ENCODE measurements at places on chromosomes 4 and X.

DNA sequence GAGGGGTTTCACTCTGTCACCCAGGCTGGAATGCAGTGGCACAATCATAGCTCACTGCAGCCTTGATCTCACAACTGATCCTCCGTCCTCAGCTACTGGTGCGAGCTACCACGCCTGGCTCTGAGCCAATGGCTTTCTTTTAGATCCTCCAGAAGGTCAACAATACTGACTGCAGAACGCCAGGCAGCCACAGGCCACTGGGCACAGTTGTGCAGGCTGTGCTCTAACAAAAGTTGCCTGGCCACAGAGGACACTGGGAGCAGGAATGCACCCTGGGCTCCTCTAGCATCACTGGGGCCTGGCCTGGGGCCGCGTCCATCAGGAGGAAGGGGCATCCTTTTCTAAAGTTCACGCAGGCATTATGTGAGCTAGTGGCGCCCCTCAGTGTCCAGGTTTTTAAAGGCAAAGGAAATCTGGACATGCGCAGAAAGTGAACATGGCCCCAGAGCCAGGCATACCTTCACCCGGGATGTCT, 14.9 kb upstream of the PORCN start:
- H3K4me3 ChIP-seq = no peak overlapping the region
- H3K27me3 ChIP-seq = no peaks in the 10 kb centered on the region
- no peaks in the 10 kb centered on the region for H3K36me3 ChIP-seq
- DNase-seq = peak; percentile 41
- no peaks in the 10 kb centered on the region for H3K4me1 ChIP-seq

DNA sequence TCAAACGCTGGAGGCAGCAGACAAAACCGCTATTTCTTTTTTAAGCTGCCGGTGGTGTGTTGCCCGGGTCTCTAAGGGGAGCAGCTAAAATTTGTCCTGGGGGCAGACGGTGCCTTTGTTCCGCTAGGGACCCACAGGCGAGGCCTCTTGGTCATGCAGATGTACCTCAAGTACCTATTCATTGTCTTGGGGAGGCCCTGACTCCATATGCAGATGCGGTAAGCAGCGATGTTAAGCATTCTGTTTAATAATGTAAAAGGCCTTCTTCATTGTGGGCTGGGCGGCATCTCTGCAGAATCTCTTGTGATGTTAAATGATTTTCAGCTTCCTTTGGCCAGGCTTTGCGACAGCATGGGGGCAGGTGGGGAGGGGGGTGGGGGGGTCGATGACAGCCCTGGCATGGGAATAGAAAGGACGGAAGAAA, 98.9 kb upstream of the PJA1 start:
- H3K36me3 ChIP-seq = no peaks in the 10 kb centered on the region
- H3K27ac ChIP-seq = no peak overlapping the region
- no peaks in the 10 kb centered on the region for H3K4me1 ChIP-seq
- H3K4me3 ChIP-seq = no peak overlapping the region

DNA sequence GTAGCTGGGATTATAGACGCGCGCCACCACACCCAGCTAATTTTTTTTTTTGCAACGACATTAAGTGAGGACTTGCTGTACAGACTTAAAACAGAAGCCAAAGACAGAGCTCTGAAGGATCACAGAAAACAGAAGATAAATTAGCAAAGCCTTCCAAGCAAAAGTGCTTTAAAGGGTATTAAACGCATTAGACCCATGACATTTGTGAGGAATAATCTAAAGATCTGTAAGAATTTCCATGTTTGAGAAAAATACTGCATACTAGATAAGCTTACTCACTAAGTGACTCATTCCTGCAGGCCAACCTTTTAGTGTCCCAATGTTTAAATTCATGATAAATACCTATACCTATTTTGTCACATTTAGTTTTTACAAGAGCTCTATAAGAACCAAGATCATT, 27.4 kb downstream of the SMARCA1 start:
- no peaks in the 10 kb centered on the region for H3K4me1 ChIP-seq
- no peak overlapping the region for H3K4me3 ChIP-seq
- H3K27ac ChIP-seq = no peak overlapping the region
- no peaks in the 10 kb centered on the region for H3K36me3 ChIP-seq
- no peaks in the 10 kb centered on the region for H3K27me3 ChIP-seq

- H3K36me3 ChIP-seq = no peaks in the 10 kb centered on the region
- no peak for DNase-seq
- H3K27me3 ChIP-seq = peaks cover 65% of the 10 kb centered on the region
- H3K27ac ChIP-seq = no peak overlapping the region
- no peak overlapping the region for H3K4me3 ChIP-seq
These were observed 15.9 kb upstream of the CCNQ start for GRCh38 chrX:153614818-153615217.

DNA sequence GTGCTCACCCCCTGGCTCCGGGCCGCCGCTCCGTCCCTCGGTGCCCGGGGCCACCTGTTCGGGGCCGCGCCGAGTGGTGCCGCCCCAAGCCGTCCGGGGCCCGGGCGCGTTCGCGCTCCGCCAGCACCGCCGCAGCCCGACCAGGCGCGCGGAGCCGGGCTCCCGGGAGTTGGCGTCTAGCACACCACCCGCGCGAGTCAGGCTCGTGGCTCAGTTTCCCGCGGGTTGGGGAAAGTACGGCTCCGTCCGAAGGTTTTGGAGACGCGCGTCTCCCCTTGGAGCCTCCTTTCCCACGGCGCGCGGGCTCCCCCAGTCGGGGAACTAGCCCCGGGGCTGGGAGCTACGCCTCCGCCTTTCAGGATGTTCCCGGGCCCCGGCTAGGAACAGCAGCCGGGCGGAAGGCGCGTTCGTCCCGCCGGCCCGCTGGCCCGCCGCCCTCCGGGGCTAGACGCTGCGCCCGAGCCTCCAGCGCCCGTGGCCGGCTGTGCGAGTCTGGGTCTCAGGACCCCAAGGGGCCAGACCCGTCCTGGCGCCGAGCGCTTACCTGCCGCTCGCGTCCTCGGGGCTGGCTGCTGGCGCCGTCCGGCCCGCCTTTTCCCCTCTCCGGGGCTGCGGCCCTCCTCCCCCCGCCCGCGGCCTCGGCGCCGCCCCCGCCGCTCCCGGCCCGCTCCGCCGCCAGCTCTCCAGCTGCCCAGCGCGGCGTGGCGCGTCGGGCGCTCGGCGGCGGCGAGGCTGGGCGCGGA, at the start of gene ADGRG2:
Gene ADGRG2, minus strand, starts transcription at position 571 of the 743 bp plus-strand sequence. CDS start 53,634 bp downstream, outside the sequence.
- no peaks in the 10 kb centered on the region for H3K4me1 ChIP-seq
- DNase-seq = no peak
- H3K27ac ChIP-seq = no peak within 1 kb of the TSS
- H3K36me3 ChIP-seq = no peaks in the 10 kb centered on the region
- peak within 1 kb of the TSS; percentile 20 for H3K4me3 ChIP-seq
- no peaks in the 10 kb centered on the region for H3K27me3 ChIP-seq

GRCh38 chr4:23162275-23162674, 469.5 kb downstream of the GBA3 start:
- H3K27ac ChIP-seq = no peak overlapping the region
- H3K27me3 ChIP-seq = no peaks in the 10 kb centered on the region
- H3K4me1 ChIP-seq = no peaks in the 10 kb centered on the region
- no peaks in the 10 kb centered on the region for H3K36me3 ChIP-seq
- H3K4me3 ChIP-seq = no peak overlapping the region

- no peak overlapping the region for H3K27ac ChIP-seq
- H3K4me1 ChIP-seq = no peaks in the 10 kb centered on the region
- no peak overlapping the region for H3K4me3 ChIP-seq
- no peak for DNase-seq
These were observed 18.0 kb downstream of the SUV39H1 start for GRCh38 chrX:48714573-48714972.

DNA sequence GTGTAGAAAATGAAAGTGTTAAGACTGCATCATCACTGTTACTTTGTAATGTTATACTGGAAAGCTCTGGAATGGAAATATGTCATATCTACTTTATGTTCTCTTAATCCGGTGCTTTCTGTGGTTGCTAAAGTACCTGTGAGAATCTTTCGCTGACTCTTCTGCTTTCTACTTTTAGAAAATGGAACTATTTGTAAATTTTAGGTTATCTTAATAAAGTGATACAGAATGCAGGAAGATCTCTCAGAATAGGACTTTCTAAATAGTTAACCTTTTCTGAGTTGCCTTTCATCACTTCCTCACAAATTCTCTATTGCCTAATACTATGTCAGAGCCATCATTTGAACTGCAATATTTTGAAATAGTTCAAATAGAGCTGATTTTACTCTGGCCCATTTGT, 69.3 kb downstream of the BMP2K start:
- peaks cover 14% of the 10 kb centered on the region for H3K4me1 ChIP-seq
- no peak overlapping the region for H3K27ac ChIP-seq
- DNase-seq = peak; percentile 78
